ENCODE measurements at places on chromosomes 7 and 10. TPM values are rescaled to one million over a fixed set of nuclear protein-coding genes. Genes with fewer than 3 reads are reported as not detected.

- no peak for DNase-seq
Observed at GRCh38 chr10:129120441-129120840, 346.6 kb upstream of the MGMT start.

GRCh38 chr7:38625866-38626265 lies 5.3 kb downstream of the AMPH start:
- DNase-seq, result no peak

Gene SPDYE1
- total RNA-seq, result not detected

Gene CXCL12
- 13.9 TPM for total RNA-seq

DNA sequence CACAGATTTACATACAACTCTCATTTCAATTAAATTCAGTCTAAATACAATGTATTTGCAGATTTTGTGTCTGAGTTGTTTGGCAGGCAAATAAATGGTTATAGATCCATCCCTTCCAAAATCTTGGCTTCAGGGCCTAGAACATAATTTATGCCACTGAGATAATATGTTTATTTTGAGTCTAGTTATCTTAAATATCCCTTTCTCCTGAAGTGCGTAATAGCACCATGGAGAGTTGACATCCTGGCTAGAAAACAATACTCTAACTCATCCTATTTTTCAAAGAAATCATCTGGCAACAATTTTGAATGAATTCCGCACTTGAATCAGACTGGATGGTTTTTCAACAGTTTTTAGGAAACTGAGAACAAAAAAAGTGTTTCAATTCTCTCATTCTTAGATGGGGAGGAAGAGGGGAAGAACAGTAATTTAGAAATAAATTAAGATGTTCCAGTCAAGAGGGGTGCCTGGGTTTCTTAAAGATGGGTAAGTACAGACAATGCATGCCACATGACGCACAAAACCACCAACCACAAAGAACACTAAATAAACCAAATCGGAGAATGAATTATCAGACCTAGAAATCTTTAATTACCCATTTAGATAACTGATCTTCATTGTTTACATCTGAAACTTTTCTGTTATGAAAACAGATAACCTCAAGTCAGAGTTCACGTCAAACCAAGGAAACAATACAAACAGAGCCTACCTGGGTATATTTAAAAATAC lies 228.7 kb upstream of the PTN start:
- no peak for DNase-seq

DNA sequence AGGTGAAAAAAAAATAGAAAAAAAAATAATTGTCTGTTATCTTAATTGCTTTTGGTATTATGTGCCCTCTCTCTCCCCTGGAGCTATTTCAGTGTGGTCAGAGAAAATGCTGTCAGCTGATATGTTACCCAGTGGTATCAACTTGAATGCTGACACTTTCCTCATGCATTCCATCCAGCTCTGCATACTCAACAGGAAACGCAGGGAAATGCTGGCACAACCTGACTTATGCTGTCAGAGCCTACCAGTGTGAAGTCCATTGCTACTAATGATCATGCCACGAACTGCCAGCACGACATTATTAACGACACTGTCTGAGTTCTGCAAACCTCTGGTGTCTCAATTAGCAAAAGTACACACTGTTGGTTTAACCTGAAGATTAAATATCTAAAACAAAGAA lies 182.8 kb downstream of the ZWINT start:
- DNase-seq, result no peak

DNA sequence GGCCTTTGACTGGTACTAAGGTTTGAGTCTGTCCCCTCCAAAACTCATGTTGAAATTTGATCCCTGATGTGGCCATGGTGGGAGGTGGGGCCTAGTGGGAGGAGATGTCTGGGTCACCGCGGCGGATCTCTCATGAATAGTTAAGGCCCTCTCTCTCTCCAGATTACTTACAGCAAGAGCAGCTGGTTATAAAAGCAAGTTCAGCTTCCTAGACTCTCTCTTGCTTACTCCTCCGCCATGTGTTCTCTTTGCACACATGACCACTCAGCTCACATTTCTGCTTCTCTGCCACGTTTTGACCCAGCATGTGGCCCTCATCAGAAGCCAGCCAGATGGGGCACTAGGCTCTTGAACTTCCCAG lies 29.9 kb upstream of the ZMIZ1 start:
- DNase-seq, result no peak

DNA sequence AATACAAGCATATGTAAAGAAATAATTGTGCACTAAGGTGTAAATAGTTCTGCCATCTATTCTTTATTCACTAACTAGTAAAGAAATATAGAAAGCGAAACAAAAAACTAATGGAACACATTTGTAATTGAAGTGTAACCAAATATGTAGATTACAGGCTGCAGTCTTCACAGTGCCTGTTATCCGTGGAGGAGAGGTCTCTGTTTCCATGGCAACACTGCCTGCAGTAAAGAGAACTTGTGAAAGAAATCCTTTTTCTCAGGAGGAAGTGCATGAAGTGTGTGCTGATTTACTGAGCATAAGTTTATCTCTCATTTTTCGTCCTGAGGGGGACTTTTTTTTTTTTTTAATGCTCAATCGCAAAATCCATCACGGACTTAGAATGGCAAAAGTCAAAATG lies 102.5 kb downstream of the APBB1IP start:
- DNase-seq, result no peak

Gene ATRNL1
- 909 TPM for total RNA-seq

Gene GPR85
- 257 TPM for total RNA-seq

GRCh38 chr10:99555825-99556523 lies 23.2 kb downstream of the NKX2-3 start:
- DNase-seq, result no peak

- no peak for DNase-seq
Observed at GRCh38 chr7:147535701-147536111, 1054.9 kb upstream of the C7orf33 start.

DNA sequence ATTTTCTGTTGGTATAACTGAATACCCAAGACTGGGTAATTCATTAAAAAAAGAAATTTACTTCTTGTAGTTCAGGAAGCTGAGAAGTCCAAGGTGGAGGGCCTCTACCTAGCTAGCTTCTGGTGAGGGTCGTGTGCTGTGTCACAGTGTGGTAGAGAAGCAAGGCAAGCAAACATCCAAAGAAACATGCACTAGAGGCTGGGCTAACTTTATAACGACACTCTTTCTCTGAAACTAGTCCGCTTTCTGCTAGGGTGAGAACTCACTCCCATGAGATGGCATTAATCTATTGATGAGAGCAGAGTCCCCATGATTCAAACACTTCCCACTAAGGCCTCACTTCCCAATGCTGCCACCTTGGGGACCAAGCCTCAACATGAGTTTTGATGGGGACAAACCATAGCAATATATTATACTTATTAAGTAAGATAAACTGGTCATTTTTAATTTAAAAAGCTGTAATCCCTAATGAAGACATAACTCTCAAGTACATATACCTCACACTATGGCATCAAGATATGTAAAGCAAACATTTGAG lies 50.8 kb downstream of the PHYHIPL start:
- DNase-seq, result no peak

- DNase-seq, result no peak
Observed at GRCh38 chr10:123555616-123556015, 110.5 kb upstream of the GPR26 start.

DNA sequence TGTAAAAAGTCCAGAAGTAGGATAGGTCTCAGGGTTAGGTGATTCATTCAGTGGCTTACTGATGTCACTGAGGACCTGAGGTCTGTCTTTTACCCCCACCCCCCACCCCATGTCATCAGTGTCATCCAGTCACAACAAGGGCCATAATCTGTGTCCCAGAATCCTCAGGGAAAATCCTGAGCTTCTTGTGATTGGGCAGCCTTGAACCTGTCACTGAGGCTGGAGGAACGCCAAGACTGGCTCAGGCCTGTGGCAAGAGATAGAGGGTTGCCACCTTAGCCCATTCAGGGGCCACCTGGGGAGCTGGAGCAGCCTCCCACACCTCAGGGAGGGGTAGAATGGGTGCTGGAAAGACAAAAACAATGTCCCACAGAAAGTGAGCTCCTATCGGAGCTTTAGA lies 29.7 kb downstream of the NUB1 start:
- no peak for DNase-seq

DNA sequence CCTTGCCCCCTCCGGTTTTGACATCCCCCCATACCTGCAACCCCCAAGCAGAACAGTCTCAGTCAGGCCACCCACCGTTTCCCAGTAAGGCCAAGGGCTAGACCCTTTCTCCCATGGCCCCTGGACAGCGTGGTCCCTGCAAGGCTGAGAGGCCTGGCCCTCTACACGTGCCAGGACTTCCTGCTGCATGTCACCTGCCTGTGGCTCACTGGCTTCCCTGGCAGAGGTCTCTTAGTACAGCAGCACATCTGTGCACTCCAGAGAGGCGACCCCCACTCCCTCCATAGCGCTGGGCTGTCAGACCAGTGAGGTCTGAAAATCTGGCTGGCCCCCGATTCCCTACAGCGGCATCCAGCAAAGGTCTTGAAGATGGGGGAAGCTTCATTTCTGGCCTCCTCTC lies 26.4 kb upstream of the JAKMIP3 start:
- no peak for DNase-seq

Gene PPP1R17
- total RNA-seq, result 2.9 TPM

- no peak for DNase-seq
Observed at GRCh38 chr7:132441935-132442334, 134.3 kb downstream of the PLXNA4 start.

- DNase-seq, result no peak
Observed at GRCh38 chr7:4714767-4715409, 32.8 kb downstream of the FOXK1 start.

Gene PCLO
- 41.2 TPM for total RNA-seq

Gene SLC26A3
- total RNA-seq, result not detected

DNA sequence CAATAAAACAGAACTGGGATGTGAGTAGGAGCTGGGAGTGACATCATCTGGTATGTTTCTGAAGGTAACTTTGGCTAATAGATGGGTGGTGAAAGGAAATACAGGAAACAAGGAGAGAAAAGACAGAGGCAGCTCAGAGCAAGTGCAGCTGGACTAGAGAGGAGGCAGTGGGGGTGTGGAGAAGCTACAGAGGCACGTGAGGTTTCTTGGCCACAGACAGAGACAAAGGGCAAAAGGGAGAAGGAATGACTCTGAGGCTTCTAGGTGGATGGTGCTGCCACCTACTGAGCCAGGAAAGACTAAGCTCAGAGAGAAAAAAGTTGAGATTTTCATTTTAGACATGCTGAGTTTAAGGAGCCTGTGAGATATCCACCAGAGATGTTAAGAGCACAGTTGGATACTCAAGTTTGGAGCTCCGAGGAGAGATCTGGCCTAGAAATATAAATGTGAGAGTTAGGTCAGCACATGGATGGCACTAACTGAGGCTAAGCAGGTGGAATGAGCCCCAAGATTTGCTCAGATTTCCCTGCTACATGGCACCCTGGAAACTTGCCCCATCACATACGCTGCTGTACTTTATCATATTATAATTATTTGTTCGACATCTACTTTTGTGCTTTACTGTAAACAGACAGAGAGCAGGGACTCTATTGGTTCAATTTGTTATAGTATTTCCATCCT lies 293.0 kb upstream of the IMMP2L start:
- no peak for DNase-seq

GRCh38 chr7:36735172-36735571 lies 10.9 kb upstream of the AOAH start:
- DNase-seq, result no peak

GRCh38 chr10:103820101-103821062 lies 35.0 kb downstream of the SH3PXD2A start:
- DNase-seq, result no peak

GRCh38 chr7:138662076-138662990 lies 38.8 kb downstream of the SVOPL start:
- no peak for DNase-seq

Gene RASA4
- 27.3 TPM for total RNA-seq

Gene NPTX2
- 6.5 TPM for total RNA-seq

DNA sequence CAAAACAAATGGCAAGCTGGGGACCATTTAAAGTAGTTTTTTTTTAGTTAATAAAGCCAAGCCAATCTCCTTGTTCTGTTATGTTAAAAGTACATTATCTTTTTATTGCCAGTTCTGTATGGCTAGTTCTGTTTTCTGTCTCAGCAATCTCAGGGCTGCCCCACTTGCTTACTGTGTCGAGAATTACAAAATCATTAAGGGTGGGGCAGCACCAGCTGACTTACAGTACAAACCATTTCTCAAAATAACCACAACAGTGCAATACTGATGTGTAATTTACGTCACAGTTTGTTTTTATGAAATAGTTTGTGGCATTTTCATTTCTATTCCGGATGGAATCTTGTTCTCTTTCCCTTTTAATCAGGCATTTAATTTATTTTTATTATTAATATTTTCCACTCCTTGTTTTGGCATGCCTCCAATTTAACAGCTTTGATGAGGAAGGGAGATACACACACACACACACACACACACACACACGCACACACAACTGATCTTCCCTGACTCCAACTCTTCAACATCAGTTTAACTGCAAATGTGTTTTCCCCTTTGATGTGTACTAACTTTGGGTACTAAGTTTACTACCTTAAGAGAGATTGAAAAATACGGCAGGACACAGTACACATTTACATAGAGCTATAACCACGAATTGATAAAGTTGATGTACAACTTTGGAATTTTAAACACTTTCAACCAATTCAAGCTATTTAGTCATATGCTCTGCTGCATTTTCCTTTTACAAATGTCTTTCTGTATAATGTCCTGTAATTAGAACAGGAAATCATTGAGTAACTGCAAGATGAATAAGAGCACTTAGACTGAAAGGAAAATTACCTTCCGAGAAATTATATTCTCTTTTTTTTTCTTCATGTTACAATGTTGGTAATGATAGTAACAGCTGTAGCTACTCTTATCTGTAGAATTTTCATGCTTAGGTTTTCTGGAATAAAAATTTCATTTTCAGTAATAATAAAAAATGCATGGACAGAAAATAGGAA lies 91.5 kb downstream of the ARID5B start:
- no peak for DNase-seq

DNA sequence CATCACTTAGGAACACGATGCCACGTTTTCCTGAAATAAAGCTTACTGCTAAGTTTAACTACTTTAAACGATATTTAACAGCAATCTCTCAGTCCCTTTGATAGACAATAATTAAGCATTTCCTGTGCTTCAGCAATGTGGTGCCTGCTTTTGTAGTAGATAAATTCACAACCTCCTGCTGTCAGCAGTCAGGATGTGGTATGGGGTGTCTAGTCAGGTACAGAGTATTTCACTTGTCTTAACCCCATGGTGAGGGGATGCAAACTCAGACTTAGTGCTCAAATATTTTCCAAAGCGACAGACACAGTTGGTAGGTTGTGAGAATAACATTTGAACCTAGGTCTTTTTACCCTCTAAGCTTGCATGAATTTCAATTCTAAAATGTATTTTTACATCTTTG lies 526.2 kb upstream of the PFKP start:
- no peak for DNase-seq

GRCh38 chr7:36507475-36508440 lies 118.1 kb downstream of the ANLN start:
- DNase-seq, result no peak

All from frontal cortex (tissue), 4 donors.